Fibroblast of skin of left biceps (primary cell): ENCODE measurements at places on chromosomes 6 and 20.

DNA sequence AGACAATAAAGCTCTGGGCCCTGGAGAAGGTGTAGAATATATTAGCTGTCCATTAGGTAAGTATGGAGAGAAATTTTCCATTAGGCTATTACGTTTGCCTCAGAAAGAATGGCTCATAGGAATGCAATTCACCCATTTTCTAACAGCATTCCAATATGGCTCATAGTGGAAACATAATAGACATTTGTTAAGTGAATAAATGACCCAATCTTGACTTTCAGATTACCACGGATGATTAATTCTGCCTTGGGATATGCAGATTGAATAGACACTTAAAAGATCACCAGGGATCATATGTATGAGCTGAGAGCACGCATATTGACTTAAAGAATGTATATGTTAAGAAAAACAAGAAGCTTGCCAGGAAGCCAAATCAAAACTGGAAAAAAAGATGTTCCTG lies 209.1 kb upstream of the CDYL start:
- DNase-seq = peak; percentile 28

- no peak for DNase-seq
Measured at GRCh38 chr6:134607411-134607810, 289.5 kb upstream of the SGK1 start.

GRCh38 chr6:4814212-4814611 lies 38.0 kb downstream of the CDYL start:
- DNase-seq = no peak

DNA sequence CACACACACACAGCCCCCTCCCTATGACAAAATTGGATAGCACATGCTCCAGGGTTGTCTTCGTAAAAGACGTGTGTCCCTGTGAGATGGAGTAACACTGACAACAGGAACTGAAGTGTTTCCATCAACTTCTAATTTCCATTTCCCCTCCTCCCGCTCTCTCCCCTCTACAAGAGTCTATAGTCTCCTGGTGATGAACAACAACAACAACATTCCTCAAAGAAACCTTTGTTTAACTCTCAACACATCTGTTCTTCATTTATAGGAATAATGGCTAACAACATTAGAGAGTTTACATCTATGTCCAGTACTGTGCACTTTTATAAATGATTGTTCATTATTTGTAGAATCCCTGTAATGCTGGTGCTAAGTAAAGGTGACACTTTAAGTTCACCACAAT lies 205.8 kb upstream of the SSTR4 start:
- DNase-seq = no peak

DNA sequence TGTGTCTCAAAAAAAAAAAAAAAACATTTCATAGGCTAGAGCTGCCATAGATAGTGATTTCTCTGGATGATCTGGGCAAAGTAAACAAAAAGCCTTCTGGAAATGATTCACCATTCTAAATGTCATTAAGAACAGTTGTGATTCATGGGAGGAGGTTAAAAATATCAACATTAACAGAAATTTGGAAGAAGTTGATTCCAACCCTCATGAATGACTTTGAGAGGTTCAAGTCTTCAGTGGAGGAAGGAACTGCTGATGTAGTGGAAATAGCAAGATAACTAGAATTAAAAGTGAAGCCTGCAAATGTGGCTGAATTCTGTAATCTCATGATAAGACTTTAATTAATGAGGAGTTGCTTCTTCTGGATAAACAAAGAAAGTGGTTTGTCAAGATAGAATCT lies 26.8 kb upstream of the MMP24 start:
- DNase-seq = no peak

DNA sequence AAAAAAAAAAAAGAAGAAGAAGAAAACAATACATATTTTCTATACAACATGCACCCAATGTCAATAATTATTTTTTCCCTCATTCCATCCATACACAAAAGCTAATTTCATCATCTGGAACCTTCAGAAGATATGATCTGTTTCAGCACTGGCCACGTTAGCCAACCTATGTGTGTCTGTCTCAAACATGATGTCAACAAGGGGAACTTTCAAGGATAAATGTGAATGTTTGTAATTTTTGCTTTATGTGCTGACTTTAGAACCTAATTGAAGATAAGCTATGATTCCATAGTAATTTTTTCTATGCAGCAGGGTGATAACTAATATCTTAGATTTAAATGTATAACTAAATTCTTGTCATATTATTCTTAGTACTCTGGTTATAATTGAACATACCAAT lies 37.9 kb downstream of the IPCEF1 start:
- DNase-seq = peak; percentile 78

DNA sequence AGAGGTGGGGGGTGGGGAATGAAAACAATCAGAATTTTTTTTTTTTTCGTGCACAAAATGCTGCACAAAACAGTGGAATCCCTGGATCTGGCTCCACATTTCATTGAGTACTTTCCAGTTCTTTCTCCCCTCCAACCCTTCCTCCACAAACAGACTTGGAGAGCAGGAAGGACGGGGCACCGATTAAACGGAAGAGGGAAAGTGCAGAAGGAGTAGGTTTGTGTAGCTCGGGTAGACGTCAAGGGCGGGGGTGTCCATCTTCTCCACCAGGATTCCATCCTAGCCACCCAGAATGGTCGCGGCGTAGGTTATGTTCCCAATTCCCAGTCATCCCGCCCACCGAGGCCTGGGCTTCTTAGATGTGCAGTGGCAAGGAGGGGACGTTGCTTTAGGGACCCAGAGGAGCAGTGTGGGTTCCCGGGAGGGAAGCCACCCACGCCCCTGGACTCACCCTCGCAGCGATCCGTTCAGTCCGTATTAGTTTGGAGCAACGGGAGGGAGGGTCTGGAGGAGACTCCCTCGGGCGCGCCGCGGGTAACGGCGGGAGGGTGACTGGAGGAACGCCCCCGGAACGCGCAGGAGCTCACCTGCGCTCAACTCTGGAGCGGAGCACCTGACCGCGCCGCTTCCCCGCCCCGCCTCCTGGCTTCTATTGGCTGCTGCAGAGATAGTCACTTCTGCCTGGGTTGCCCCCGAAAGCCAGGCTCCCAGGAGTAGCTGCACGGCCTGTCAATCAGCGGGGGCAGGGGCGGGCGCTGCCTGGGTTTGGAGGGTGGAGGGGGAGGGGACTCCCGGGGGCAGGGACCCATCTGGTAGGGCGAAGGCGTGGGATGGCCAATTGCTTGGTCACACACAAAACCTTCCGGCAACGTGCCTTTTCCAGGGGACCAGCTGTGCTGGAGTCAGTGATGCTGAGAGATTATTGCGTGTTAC lies at the start of gene ENPP5:
Gene ENPP5 (minus strand): TSS at position 624 of the 933 bp plus-strand sequence. CDS start 2,718 bp downstream, outside the sequence.
- DNase-seq = no peak

DNA sequence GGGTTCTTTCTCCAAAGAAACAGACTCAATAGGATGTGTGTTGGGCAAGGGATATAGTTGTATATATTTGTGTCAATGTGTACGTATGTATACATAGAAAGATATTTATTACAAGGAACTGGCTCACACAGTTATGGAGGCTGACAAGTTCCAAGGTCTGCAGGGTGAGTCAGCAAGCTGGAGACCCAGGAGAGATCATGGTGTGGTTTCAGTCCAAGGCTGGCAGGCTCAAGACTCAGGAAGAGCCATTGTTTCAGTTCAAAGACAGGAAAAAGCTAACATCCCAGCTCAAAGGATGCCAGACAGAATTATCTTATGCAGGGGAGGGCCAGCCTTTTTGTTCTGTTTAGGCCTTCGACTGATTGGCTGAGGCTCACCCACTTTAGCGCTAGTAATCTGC lies 89.9 kb upstream of the RALGAPA2 start:
- no peak for DNase-seq

DNA sequence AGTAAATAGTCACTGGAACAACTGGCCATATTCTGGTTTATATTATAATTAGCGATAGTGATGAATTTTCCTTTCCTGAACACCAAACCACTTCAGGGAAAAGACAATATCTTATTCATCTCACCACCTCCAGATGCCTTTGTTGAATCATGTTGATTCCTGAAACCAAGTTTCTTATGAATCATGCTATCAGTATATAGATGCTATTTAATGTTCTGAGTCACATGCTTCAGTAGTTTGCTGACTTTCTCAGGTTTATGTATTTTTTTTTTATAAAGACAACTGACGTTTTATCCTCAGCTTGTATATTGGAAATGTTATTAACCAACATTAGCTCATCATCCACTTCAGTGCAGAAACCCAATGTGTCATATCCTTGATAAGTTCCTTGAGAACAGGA lies 710.2 kb upstream of the POU3F2 start:
- DNase-seq = peak; percentile 29

GRCh38 chr20:49501917-49502316 lies 19.4 kb upstream of the KCNB1 start:
- no peak for DNase-seq

- no peak for DNase-seq
Measured at GRCh38 chr6:125258651-125259353, 43.0 kb downstream of the HDDC2 start.

GRCh38 chr6:144588697-144589325 lies 303.7 kb downstream of the UTRN start:
- no peak for DNase-seq

- no peak for DNase-seq
Measured at GRCh38 chr20:58330687-58331086, 21.2 kb downstream of the RAB22A start.

GRCh38 chr6:109184638-109185037 lies 89.3 kb downstream of the CEP57L1 start:
- DNase-seq = no peak

GRCh38 chr6:43302126-43302525 lies 4.1 kb downstream of the SLC22A7 start:
- DNase-seq = no peak

- no peak for DNase-seq
Measured at GRCh38 chr6:159217595-159218275, 48.5 kb downstream of the FNDC1 start.

GRCh38 chr6:75922226-75922625 lies 150.2 kb downstream of the IMPG1 start:
- DNase-seq = no peak

- no peak for DNase-seq
Measured at GRCh38 chr6:104227508-104227907, 632.2 kb downstream of the HACE1 start.

DNA sequence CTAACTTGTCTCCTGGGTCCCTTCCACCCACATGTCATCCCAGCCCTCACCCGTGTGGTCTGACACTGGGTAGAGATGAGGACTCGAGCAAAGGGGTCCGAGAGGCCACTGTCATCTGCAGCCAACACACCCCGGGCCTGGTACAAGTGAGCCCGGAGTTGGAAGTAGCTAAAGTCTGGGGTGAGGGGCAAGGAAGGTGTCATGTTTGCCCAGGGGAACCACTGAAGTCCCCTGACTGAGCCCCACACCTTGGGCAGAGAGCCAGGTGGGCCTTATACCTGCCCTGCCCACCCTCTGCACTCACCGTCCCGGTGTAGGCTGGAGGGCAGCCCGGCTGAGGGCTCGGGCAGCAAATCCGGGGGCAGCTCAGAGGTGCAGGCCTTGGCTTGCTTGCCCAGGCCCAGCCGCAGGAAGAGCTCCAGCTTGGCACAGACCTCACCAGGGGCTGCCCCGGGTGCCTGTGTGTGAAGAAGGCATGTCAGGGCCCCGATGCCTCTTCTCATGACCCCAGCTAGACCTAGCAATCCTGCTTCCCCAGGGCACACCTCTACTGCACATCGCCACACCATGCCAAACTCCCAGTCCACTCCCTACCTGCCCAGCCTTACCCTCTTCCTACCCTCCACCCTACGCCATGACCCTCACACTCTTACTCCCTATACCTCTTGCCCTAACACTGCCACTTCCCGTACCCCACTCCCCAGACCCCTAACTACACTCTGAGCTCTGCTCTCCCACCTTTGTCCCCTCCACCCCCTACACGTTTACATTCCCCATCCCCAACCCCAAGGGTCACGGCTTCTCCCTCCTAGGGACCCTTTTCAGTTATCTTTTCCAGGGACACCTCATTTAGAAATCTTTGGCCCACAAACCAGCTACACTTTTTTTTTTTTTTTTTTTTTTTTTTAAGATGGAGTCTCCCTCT lies 31.7 kb upstream of the SPAG4 start:
- no peak for DNase-seq

DNA sequence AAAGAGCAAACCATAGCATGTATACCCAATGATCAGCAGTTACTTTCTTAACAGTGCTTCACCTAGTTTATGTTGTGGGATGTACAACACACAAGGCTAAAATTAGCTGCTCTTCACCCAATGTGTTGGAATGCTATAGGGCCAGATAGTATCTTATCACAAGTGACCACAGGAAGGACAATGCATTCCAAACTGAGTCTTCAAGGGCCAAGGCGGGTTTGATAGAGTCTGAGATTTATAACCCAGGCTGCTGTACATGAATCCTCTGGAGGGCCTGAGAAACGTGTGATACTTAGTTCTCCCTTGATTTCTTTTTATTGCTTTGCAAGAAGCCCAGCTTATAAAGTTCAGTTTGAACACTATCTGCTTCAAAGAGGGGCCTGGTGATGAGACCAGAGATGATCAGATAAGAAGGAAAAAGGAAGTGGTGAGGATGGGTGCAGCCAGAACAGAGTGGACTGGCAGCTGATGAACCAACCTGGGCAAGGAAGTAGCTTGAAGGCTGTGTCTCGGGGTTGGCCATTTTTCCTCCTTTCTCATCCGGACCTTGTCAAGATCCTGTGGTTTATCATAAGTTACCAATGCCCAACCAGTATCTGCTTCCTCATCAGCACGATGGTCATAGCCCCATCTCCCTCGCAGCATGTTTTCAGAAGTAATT lies 62.2 kb upstream of the BMP2 start:
- DNase-seq = no peak

- no peak for DNase-seq
Measured at GRCh38 chr6:86723729-86724128, 213.6 kb upstream of the HTR1E start.

- DNase-seq = no peak
Measured at GRCh38 chr20:37941992-37942391, 39.1 kb downstream of the VSTM2L start.

GRCh38 chr6:147643341-147644200 lies 135.1 kb downstream of the SAMD5 start:
- DNase-seq = no peak

- DNase-seq = no peak
Measured at GRCh38 chr6:15096894-15097837, 148.7 kb upstream of the JARID2 start.

GRCh38 chr6:73388433-73388799 lies 6.2 kb upstream of the DDX43 start:
- DNase-seq = no peak

- DNase-seq = no peak
Measured at GRCh38 chr20:62353289-62354030, 13.7 kb downstream of the LAMA5 start.

- DNase-seq = no peak
Measured at GRCh38 chr6:159854959-159855358, 35.8 kb upstream of the MAS1 start.

DNA sequence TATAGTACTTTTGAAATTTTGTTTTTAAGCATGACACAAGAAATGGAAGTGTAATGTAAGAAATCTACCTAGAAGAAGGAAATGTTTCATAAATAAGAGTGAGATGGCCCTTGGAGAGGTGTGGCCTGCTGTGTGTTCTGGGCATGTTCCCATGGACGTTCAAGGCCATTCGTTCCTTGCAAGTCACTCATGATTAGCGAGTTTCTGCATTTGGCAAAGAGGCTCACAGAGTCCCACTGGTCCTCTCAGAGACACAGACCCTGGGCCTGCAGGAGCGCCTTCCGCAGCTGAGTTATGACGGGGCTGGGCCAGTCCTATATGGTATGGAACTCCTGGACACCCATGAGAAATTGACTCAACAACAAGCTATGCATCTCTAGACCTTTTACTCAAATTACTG lies 7.2 kb downstream of the THBS2 start:
- no peak for DNase-seq
